ENCODE measurements at places on chromosomes 2 and 18. TPM values are rescaled to one million over a fixed set of nuclear protein-coding genes. Genes with fewer than 3 reads are reported as not detected.

Gene NEB
- polyA plus RNA-seq, result 0.88 TPM

Gene STAT4
- polyA plus RNA-seq, result 0.19 TPM

Gene DSG3
- polyA plus RNA-seq, result not detected

Gene TEX44
- not detected for polyA plus RNA-seq

Gene TMEM247
- polyA plus RNA-seq, result not detected

Gene SP140
- polyA plus RNA-seq, result 70.8 TPM

DNA sequence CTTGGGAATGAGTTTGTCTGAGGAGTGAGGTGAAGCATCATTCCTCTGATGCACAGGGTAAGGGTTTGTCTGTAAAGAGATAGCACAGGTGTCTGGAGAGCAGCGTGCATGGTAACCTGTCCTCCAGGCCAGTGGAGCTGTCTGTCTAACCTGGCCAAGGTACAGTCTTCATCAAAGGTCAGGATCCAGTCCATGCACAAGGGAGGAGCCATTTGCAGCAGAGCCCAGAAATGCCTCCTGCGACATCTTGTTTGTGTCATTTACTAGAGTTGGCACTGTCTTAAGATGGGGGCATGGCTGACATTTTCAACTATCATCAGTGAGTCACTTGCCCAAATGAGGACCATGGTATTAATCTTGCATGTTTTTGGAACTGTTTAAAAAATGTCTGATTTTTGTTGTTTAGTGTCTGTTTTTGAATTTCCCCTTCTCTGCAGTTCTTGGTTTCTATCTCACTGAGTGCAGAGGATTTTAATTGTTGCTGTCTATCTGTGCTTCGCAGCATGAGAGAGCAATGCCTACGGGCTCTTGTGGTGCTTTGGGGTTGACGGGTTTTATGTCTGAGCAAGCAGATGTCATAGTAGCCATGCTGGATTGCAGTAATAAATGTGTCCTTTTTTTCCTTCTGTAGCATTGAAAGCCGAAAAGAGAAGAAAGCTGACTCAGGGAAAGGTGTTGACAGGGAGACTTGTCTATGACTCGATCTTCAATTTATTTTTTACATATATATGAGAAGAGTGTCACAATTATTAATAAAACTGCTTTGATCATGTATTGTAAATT, 91.3 kb downstream of the DPP4 start:
- H3K27me3 ChIP-seq, result peaks cover 5% of the 10 kb centered on the region
- H3K27ac ChIP-seq, result no peak overlapping the region
- no peak overlapping the region for H3K4me3 ChIP-seq
- H3K36me3 ChIP-seq, result no peaks in the 10 kb centered on the region

DNA sequence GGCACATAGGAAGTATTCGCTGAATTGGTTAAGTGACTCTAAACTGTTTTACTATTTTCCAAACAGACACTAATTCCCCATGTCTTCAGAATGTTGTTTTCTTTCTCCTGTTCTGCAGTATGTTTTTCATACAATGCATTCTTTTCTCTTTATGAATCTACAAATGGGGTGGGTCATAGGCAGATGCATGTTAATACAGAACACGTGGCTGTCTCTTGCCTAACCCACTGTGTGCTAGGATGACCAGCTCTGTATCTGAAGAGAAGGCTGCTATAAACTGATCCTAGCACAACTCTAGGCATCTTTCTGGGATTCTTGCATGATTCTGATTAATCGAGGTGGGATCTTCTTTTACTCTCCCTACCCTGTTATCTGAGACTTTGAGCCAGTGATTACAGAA, 826.0 kb downstream of the PLCL1 start:
- no peaks in the 10 kb centered on the region for H3K27me3 ChIP-seq
- H3K27ac ChIP-seq, result no peak overlapping the region
- no peaks in the 10 kb centered on the region for H3K36me3 ChIP-seq
- no peak overlapping the region for H3K4me3 ChIP-seq
- DNase-seq, result no peak
- H3K4me1 ChIP-seq, result no peaks in the 10 kb centered on the region

DNA sequence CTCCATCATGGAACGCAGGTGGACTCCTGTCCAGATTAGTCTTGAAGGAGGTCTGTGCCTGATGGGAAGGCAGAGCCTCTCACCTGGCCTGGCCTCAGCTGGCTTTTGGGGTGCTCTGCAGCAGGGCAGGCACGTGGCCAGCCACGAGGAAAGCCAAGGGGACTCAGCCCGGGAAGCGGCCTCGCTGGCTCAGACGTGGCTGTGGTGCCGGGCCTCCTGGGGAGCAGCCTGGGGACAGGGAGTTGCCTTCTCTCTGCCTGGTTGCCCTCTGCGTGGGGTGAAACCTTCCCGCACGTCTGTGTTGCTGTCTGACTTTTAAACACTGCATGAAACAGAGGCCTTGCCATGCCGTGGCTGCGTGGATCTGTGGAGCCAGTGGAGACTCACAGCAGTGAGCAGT, 45.0 kb downstream of the RTP5 start:
- DNase-seq, result no peak
- peaks cover 20% of the 10 kb centered on the region for H3K36me3 ChIP-seq
- no peak overlapping the region for H3K27ac ChIP-seq
- H3K4me3 ChIP-seq, result no peak overlapping the region
- no peaks in the 10 kb centered on the region for H3K27me3 ChIP-seq

- no peak for DNase-seq
- no peaks in the 10 kb centered on the region for H3K4me1 ChIP-seq
- H3K36me3 ChIP-seq, result no peaks in the 10 kb centered on the region
Observed at GRCh38 chr2:122210898-122211856, 455.7 kb downstream of the TSN start.

GRCh38 chr2:71974846-71975245, 172.8 kb downstream of the CYP26B1 start:
- no peaks in the 10 kb centered on the region for H3K4me1 ChIP-seq
- DNase-seq, result no peak
- H3K36me3 ChIP-seq, result no peaks in the 10 kb centered on the region
- no peaks in the 10 kb centered on the region for H3K27me3 ChIP-seq

DNA sequence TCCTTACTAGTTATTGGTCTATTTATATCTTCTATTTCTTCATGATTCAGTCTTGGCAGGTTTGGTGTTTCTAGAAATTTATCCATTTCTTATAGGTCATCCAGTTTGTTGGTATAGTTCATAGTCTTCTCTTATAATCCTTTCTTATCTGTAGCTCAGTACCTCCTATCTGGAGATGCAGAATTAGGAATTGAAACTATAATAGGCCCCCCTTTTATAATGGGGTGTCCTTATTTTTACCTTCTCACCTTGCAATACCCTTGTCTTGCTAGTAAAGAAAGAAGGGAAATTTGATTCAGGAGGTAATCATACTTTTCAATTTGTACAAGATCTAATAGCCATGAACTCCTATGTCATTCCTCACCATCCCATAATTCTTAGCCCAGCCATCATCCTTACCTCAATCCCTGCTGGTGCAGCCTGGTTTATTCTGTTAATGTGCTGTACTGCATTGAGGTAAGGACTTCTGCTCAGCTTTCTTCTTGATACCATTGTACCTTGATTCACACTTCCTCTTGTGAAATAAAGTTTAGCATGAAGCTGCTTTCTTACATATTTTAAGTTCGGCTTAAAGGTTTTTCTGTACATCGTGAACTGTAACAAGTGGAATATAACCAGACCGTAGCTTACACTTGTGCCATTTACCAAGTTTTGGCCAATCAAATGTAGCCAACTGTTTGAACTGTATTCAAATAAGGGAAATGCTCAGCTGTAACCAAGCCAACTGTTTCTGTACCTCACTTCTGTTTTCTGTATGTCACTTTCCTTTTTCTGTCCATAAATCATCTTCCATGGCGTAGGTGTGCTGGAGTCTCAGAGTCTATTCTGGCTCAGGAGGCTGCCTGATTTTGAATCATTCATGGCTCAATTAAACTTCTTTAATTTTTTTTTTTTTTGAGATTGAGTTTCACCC, 40.1 kb upstream of the PTH2R start:
- peaks cover 7% of the 10 kb centered on the region for H3K36me3 ChIP-seq
- no peaks in the 10 kb centered on the region for H3K27me3 ChIP-seq
- peak; percentile 57 for DNase-seq
- H3K27ac ChIP-seq, result peak overlapping the region; percentile 97

DNA sequence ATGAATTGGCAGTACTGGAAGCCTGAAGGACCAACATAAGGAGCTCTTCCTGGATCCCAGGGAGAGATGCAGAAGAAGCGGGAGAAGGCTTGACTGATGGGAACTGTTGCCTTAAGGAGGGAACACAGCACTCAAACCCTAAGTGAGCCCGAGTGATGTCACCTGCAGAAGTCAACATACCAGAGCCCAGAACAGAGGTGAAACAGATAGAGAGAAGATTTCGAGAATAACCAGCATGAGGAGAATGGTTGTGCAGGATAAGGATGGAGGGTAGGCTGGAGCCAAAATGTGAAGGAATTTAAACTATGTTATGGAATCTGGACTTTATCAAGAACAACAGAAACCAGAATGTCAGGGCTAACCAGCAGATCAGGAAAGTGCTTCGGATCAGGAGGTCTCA, 463.1 kb upstream of the DDX18 start:
- H3K4me1 ChIP-seq, result no peaks in the 10 kb centered on the region
- no peak for DNase-seq

- H3K36me3 ChIP-seq, result peaks cover 9% of the 10 kb centered on the region
- no peak for DNase-seq
- H3K4me1 ChIP-seq, result no peaks in the 10 kb centered on the region
- H3K4me3 ChIP-seq, result no peak overlapping the region
- H3K27me3 ChIP-seq, result peaks cover 3% of the 10 kb centered on the region
Observed at GRCh38 chr18:408367-408766, 92.1 kb downstream of the COLEC12 start.

- no peaks in the 10 kb centered on the region for H3K27me3 ChIP-seq
- H3K4me1 ChIP-seq, result no peaks in the 10 kb centered on the region
Observed at GRCh38 chr2:53877556-53877955, 17.8 kb upstream of the GPR75 start.

GRCh38 chr2:239936838-239937581, 88.1 kb downstream of the NDUFA10 start:
- peaks cover 7% of the 10 kb centered on the region for H3K36me3 ChIP-seq
- H3K27ac ChIP-seq, result no peak overlapping the region
- H3K27me3 ChIP-seq, result peaks cover 9% of the 10 kb centered on the region
- DNase-seq, result no peak

- DNase-seq, result no peak
- no peak overlapping the region for H3K4me3 ChIP-seq
- H3K4me1 ChIP-seq, result no peaks in the 10 kb centered on the region
Observed at GRCh38 chr2:236677368-236677767, 107.7 kb downstream of the ACKR3 start.

DNA sequence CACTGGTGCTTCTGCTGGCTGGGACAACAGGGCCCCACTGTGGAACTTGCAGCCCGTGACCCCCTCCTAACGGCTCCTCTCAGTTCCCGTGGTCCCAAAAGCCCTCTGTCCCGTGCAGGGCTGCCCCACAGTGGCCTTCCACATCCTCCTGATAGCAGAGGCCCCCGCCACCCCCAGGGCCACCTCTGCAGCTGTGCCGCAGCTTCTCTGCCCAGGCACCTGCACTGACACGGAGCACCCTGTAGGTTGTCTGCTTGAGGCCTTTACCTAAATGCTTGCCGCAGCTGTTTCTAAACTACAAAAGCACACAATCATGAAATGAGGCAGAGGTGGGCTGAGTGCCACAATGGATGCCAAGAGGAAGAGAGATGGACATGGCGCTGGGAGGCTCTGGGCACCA, 13.5 kb upstream of the GRHL1 start:
- H3K27ac ChIP-seq, result no peak overlapping the region
- peaks cover 3% of the 10 kb centered on the region for H3K27me3 ChIP-seq
- peaks cover 10% of the 10 kb centered on the region for H3K36me3 ChIP-seq
- H3K4me3 ChIP-seq, result no peak overlapping the region
- DNase-seq, result no peak
- peaks cover 3% of the 10 kb centered on the region for H3K4me1 ChIP-seq

DNA sequence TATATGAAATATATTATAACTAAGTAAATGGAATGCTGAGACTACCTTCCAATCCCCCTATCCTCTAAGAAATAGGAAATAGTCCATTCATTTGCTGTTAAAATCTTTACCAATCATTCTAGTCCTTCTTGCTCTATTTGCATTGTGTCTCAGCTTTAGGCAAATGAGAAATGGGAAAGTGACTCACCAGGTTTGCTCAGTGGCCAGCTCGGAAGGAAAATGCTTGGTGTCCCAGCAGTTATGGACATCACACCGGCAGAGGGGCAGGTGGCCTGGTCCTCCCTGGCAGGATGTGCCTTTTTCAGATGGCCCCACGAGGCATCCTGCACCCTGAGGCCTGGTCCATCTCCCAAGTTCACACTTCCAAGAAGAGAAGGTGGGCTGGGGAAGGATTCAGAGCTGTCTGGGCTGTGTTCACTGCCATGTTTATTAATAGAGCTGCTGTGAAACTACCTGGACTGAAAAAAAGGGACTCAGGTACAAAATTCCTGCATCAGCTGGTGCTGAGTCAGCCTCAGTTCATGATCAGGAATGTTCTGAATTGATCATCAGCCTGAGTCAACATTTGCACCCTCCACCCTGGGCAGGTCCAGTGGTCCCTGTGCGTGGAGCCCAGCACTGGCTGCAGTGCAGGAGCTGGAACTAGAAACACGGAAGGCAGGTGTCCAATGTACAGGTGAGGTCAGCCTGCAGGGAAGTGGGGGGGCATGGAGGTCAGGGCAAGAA, 60.1 kb upstream of the ARL4C start:
- H3K36me3 ChIP-seq, result no peaks in the 10 kb centered on the region
- DNase-seq, result no peak
- peaks cover 22% of the 10 kb centered on the region for H3K4me1 ChIP-seq
- peaks cover 11% of the 10 kb centered on the region for H3K27me3 ChIP-seq

- H3K27me3 ChIP-seq, result no peaks in the 10 kb centered on the region
- no peak for DNase-seq
- no peaks in the 10 kb centered on the region for H3K36me3 ChIP-seq
- no peaks in the 10 kb centered on the region for H3K4me1 ChIP-seq
- peak overlapping the region; percentile 31 for H3K27ac ChIP-seq
Observed at GRCh38 chr2:52311862-52312261, 1279.9 kb upstream of the NRXN1 start.

DNA sequence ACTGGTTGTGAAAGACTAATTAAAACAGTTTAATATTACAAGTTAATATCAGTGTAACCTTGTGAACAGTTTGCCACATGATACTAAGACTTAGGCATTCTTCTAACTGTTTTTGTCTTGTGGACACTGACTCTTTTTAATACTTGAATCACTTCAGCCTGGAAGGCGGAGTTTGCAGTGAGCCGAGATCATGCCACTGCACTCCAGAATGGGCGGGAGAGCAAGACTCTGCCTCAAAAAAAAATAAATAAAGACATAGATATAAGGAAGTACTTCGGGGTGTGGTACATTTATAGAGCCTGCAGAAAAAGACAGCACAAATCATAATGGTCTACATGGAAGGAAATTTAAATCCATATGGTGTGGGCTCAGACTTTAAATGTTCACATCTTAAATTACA, 300.4 kb upstream of the NETO1 start:
- no peaks in the 10 kb centered on the region for H3K4me1 ChIP-seq
- H3K27ac ChIP-seq, result no peak overlapping the region
- H3K36me3 ChIP-seq, result no peaks in the 10 kb centered on the region
- no peak for DNase-seq
- no peaks in the 10 kb centered on the region for H3K27me3 ChIP-seq

All from naive B cell (primary cell).